ENCODE measurements at places on chromosomes 3 and 15.

GRCh38 chr15:83943849-83944404 lies 290.0 kb downstream of the ADAMTSL3 start:
- no peak for DNase-seq

- no peak for DNase-seq
Observed at GRCh38 chr15:73914145-73914544, 12.1 kb upstream of the LOXL1 start.

GRCh38 chr3:47475029-47475569 lies 642 bp downstream of the SCAP start:
- DNase-seq: no peak

GRCh38 chr3:100825574-100825973 lies 116.3 kb downstream of the TFG start:
- DNase-seq: no peak

GRCh38 chr3:128619146-128619890 lies 31.3 kb downstream of the RPN1 start:
- peak; percentile 85 for DNase-seq

DNA sequence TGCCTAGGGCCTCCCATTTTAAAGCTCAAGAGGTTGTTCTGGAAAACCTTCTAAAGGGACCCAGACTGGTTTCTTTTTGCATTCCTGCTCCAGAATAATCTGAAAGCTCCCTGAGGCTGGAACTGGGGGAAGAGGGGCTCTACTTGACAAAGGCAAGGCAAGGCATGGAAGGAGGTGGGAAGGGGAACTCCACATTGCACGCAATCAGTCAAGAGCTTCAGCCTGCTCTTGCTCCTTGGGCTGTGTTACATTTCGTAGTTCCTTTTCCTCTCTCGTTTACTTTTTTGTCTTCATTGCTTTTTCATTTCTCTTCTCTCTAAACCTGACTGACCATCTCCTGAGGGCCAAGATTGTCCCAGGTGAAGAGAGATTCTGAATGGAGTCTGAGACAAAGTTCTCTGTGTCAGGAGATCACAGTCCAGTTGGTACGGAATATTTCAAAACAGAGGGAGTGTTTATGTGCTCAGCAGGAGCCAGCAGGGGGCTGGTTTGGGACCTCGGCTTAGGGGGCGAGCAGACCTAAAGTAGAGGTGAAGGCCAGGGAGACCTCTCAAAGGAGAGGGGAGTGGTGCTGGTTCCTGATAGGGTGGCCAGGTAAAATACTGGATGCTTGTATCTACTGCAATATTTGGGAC lies 6.0 kb upstream of the KCTD6 start:
- DNase-seq: no peak

- DNase-seq: no peak
Observed at GRCh38 chr15:68311464-68311835, 33.9 kb downstream of the FEM1B start.

DNA sequence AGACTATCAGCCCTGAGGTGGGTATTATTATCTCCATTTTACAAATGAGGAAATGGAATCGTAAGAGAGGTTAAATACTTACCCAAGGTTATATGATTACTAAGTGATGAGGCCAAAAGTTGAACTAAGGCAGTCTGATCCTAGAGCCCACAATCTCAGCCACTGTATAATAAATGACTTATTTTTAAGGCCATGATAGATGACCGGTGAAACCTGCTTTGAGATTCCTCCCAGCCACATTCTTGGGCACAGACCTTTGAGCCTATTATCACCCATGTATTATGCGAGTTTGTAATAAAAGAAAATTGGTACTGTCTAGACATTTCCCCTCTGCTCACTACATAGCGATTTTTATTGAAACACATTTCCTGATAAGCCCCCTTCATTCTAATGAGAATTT lies 37.4 kb downstream of the POLQ start:
- no peak for DNase-seq

- DNase-seq: no peak
Observed at GRCh38 chr3:108006077-108006771, 84.6 kb downstream of the CD47 start.

DNA sequence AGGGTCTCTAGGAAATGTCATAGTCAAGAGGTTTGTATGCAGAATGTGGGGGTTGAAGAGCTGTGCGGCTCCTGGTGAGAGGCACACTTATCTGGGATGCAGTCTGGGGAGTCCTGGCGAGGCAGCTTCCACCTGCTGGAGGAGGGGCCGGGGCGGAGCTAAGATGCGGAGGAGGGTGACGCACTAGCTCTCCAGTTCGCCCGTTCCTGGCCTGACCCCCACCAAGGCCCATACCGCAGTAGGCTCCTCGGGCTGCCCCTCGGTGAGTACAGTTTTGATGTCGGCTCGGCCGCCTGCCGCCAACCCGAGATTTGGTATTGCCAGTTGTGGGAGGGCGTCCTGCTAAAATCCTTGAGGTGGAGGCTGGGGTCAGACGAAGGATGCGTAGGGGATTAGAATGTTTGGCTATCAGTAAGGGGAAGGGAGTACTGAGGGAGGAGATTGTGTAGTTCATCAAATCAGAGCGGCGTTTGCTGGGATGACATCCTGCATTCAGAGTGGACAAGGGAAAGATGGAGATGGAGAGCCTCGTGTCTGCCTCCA lies at the start of gene SCG5:
TSS of gene SCG5 (plus strand) at position 194 of the 543 bp plus-strand sequence. CDS start 1,883 bp downstream, outside the sequence.
- DNase-seq: peak; percentile 25

DNA sequence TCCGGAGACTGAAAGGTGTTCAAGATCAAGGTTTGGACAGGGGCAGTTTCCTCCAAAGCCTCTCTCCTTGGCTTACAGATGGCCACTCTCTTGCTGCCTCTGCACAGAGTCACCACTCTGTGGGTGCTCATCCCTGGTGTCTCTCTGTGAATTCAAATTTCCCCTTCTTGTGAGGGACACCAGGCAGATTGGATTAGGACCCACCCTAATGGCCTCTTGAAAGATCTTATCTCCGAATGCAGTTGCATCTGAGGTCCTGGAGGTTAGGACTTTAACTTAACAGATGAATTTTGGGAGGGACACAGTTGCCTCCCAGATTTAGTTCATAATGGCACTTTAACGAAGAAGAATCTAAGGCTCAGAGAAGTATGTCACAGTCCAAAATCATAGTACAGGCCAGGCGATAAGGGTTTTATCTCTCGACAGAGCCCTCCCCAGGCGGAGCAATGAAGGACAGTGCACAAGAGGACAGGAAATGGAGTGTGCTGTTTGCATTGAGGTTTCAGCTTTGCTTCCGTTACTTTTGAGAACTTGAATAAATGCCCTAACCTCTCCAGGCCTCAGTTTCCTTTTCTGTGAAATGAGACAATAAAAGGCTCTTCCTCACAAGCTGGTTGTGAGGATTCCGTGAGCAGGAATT lies 38.9 kb upstream of the KIF23 start:
- no peak for DNase-seq

DNA sequence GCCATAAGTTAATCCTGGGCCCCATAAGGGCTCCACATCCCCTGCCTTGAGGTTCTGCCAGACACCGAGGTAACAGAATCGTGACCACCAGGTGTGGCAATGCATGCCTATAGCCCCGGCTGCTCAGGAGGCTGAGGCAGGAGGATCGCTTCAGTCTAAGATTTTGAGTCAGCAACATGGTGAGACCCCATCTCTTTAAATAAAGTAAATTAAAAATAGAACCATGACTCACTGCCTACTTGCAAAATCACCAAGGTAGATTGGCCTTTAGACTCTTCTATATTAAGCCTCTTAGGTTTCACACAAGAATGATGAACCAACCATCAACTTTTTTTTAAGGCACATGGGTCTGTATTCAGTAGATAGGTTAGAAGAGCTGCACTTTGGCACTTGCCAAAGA lies 9.7 kb downstream of the WDR5B start:
- DNase-seq: no peak

DNA sequence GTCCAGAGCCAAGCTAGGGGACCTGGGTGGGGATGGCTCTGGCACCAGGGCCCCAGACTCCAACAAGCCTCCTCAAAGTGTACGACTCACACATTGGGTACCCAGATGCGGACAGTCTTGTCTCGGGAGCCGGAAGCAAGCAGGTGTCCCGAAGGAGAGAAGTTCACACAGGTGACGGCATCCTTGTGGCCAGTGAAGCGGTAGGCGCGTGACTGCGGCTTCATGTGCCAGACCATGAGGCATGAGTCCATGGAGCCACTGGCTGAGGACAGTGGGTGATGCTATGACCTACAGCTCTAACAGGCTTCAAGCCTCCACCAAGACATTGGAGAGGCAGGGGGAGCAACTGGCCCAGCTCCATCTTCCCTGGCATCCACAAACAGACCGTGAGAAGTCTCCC lies 4.5 kb downstream of the POC1A start:
- no peak for DNase-seq

DNA sequence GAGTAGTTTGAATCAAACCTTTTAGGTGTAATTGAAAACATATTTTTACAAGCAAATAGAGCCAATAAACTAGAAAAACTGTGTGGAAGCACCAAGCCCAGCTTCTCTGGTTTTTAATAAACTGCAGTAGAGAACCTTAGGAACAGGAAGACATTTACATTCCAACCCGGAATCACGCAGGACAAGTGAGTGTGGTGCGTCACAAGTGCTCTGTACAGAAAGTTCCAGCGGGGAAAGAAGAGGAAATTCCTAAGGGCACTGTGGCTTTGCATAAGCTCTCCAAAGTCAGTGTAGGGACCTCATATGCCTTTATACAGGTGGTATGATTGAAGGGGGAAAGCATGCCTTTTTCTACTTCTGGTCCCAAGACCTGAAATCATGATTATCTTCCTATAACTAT lies 21.6 kb downstream of the COL8A1 start:
- peak; percentile 68 for DNase-seq

DNA sequence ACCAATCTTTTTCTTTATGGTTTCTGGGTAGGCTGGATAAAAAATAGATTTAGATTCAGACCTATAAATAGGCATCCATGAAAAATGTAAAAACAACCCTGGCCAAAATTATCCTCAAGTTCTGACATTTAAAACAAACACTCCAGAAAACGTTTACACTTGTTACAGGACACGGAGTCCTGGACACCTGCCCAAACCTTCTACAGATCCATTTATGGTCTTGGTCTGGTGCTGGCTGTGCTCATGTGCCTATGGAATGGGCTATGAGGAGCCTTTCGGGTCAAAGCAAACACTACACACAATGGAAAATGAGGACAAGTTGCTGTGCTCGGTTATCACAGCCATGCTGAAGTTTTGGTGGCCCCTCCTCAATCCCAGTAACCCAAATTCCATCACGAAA lies 108.1 kb downstream of the PDZRN3 start:
- peak; percentile 51 for DNase-seq

GRCh38 chr15:81338170-81339007 lies 14.4 kb upstream of the STARD5 start:
- peak; percentile 93 for DNase-seq

DNA sequence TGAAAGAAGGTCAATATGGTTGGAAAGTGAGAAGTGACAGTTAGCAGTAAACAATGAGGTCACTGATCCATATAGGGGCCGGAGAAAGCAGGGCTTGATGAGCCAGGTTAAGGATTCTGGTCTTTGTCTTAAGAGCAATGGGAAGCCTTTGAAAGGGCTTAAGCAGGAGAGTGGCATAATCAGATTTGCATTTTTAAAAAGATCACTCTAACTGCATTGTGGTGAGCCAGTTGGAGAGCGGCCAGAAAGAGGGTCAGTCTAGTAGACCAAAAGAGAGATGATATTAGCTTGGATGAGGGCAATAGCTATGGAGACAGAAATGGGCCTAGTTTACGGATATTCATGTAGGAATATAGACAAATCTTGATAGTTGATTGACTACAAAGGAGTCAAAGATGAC lies 46.6 kb downstream of the CPNE4 start:
- no peak for DNase-seq

DNA sequence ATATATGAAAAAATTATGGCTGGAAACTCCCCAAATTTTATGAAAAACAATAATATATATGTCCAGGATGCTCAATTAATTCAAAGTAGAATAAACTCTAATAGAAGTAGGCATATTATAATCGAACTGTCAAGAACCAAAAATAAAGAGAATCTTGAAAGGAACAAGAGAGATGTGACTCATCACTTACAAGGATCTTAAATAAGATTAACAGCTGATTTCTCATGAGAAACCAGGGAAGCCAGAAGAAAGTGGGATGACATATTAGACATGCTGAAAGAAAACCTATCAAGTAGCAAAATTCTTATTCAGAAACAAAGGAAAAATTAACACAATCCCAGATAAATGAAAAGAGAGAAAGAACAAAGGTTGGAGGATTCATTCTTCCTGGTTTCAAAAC lies 66.8 kb downstream of the FAIM start:
- DNase-seq: peak; percentile 37

DNA sequence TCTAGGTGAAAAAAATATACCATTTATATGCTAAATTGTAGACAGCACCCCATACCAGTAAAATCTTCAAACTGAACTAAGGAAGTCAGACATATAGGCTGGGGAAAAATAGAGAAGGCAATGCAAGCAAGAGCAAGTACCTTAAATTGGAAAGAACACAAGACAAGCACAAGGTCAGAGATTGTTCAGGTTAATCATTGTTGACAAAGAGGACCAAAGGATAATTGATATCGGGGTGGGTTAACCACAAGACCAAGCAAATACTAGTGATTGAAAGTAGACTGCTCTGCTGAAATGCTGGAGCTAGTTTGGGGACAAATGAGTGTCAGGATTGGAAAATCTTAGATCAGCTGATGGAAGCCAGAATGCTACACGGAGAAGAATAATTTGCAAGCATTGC lies 499.8 kb downstream of the ROBO2 start:
- no peak for DNase-seq

Measured in EH (cell line).